ENCODE measurements at places on chromosomes 12 and 14.

DNA sequence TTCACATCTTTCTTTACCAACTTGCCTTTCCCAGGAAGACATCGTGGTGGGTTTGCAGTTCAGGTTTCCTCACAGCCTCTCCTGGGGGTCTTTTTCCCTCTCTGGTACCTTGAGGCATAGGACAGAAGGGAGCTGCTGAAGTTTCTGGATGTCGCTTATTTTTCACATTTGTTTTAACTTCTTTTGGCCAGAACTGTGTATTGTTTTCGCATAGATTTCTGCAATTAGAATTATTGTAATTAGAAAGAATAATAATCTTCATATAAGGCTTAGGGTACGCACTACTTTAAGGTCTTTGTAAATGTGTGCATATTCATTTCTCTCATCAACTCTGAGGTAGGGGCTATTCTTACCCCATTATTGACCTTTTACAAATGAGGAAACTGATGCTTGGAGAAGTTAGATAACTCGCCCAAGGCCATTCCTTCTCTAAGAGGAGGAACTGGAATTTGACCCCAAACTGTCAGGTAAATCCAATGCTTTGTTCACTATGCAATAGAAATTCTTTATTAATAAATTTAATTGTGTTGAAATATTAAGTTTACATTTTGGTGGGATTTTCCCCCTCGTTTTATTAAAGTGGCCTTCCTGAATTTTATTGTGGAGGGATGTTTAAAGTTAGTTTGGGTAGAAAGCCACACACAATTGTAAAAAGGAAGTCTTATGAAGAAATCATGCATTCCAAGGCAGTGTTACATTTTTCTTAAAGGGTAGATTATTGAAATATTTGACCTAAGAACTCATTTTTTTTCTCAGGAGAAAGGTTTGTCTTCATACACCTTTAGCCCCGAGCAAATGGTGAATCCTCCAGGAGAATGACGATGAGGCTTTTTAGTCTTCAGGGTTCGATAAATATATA is 12.1 kb upstream of the SLC38A2 start:
- DNase-seq: no peak

- no peak for DNase-seq
These were observed 283.1 kb downstream of the MDGA2 start for GRCh38 chr14:47392326-47392725.

- DNase-seq: no peak
These were observed 337.0 kb downstream of the TMEM132D start for GRCh38 chr12:129566800-129567199.

GRCh38 chr12:30785630-30786029 is 30.9 kb upstream of the CAPRIN2 start:
- DNase-seq: no peak

DNA sequence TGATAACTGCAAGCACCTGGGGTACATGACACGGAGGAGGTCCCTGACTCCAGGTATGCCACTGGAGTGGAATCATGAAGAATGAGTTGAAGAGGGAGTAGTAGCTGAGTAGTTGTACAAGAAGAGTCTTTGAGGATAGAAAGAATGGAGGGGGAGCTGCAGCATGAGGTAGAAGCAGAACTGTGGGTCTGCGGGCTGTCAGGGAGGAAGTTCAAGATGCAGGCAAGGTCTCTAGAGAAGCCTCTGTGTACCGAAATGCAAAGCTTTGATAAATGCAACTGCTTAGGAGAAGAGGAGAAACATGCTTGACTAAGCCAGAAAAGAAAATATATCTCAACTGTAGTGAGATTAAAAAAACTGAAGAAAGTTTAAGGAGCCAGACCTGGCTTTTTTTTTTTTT is 91.5 kb downstream of the CPNE8 start:
- no peak for DNase-seq

DNA sequence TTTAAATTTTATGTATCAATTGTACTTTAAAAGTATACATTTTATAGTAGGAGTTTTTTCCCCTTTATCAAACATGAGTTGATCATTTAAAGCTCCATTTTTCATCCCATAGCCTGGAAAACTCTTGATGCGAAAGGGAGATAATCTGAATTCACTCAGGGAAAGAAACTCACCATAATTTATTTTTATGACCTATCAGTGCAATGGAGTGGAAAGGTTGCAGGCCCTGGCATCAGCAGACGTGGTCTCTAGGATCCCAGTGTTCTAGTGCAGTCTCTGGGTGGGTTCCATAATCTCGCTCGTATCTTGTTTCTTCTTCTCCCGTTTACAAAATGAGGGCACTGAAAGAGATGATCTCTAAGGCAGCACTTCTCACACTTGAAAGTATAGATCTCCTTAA is 85.0 kb downstream of the PTGER2 start:
- no peak for DNase-seq

DNA sequence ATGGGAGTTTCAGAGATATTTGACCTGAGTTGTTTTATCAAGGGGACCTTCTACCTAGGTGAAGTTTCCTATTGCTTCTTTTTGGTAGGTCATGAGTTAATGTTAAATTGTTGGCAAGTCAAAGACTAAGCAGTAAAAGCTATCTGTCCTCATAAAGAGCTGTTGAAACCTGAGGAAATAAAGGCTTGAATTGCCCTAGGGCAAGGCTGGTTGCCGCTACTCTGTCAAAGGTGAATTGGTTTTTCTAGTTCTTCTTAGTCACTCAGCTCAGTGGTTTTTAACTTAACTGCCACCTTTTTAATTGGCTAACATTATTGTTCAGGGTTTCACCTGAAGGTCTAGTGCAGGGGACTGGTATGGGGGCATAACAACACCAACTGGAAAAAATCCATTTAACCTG is 441.6 kb upstream of the FBXO33 start:
- no peak for DNase-seq

DNA sequence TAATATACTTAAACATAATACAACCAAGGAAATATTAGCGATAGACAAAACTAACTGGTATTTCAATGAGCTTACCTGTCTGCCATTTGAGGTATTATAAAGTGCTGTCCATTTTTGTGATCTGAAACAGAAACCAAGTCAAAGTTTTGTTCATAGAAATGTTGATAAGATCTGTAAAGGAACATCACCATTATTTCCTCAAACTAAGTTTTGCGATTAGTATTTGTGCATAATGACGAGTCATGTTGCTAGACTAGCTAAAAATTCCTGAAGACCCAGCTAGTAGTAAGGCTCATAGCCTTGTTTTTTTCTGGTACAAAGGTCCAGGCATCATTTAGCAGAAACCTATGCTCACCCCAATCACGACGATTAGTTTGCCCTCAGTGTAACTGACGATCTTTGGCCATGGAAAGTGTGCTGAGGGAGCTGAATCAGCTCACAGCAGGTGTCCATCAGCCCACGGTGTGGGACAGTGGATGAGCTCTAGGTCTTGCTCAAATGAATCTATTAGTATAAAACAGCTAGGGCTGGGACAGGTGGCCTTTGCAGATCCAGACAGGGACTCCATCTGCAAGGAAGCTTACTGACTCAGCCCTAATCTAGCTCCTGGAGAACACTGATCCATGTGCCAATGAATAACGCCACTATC is 28.7 kb downstream of the GIT2 start:
- no peak for DNase-seq

DNA sequence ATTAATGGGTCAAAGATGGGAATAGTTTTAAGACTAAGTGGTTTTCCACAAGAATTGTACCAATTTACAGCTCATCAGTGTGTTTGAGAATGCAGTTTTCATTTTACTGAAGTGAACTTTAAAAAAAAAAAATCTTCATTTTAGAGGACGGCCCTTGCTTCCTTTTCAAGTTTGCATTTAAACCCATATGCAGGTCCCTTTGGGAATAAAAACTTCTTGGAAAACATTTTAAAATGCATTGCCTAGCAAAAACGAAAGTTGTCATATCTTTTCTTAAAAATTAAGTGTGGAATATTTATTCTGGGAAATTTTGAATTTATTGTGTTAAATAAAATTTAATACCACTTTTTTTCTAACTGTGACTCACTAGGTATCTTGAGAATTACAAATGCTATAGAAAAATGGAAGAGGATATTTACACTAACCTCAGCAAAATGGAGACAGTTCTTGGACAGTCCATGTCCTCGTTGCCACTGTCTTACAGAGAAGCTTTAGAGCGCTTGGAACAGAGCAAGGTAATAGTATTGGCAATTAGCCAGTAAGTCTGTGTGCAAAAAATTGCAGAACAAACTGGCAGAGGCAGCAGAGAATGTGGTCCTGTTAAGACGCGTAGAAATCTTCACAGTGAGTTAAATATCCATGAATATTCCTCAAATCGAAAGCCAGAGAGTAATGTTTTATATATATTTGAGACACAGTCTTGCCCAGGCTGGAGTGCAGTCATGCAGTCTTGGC is 209.7 kb downstream of the SYNE2 start:
- DNase-seq: no peak

DNA sequence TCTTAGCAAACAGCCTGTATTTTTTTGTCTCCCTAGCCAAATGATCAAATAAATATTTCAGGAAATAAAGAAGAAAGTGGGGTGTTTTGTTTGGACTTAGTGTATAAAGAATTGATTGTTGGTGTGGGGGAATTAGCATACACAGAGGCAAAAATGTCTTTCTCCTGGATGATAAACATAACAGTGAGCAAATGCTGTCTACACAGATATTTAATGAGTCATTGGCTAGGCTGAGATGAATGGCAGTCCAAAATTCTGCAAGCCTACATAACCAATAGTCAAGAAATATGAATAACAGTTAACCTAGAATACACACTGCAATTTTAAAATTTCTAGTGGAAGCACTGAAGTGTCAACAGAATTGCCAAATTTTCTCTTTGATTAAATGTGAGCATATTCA is 35.8 kb downstream of the MYF5 start:
- no peak for DNase-seq

- no peak for DNase-seq
These were observed 13.9 kb downstream of the COPZ1 start for GRCh38 chr12:54338698-54339296.

- no peak for DNase-seq
These were observed 83.2 kb downstream of the ITPK1 start for GRCh38 chr14:93032421-93032936.

DNA sequence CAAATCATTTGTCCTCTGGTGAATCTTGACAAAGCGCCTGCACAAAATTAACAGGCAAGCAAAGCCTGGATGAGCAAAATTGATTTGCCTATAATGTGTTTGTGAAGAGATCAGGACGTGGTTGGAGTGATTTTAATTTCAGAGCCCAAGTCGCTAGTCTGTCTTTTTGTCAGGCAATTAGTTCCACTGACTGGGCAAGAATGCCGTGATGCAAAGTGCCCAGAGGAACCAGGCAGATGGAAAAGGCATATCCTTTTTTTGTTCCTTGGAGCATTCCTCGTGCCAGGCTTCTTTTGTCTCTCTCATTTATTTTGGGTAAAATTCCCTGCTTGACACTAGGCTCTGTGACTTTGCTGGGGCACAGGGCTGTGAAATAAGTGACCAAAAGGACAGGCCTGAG is 65.9 kb upstream of the CCDC198 start:
- DNase-seq: no peak

DNA sequence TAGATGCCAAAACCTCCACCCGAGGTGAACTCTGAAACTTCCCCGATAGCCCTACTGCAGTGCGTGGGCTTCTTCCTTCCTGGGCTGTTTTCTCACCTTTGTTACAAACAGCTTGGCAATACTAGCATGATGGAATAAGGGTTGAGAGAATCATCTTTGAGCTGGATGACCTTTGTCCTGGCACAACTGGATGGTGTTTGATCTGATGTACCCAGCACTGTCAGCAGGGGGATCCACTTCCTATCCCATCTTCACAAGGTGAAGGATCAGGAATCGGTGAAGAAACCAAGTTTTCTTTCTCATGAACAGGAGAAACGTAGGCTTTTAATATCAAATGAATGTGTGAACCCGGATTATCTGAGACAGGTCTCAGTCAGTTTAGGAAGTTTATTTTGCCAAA is 19.5 kb upstream of the LRRC10 start:
- no peak for DNase-seq

Measured in stimulated activated CD4-positive, alpha-beta T cell treated with anti-CD3 and anti-CD28 coated beads, Interleukin-2, amount 100 ng/mL, for 48 hours (primary cell).